Nephron progenitor cell (in vitro differentiated cells): ENCODE measurements at places on chromosomes 2 and 18.
A peak's percentile ranks its signal among the peaks of the same experiment; 100 is the strongest.

DNA sequence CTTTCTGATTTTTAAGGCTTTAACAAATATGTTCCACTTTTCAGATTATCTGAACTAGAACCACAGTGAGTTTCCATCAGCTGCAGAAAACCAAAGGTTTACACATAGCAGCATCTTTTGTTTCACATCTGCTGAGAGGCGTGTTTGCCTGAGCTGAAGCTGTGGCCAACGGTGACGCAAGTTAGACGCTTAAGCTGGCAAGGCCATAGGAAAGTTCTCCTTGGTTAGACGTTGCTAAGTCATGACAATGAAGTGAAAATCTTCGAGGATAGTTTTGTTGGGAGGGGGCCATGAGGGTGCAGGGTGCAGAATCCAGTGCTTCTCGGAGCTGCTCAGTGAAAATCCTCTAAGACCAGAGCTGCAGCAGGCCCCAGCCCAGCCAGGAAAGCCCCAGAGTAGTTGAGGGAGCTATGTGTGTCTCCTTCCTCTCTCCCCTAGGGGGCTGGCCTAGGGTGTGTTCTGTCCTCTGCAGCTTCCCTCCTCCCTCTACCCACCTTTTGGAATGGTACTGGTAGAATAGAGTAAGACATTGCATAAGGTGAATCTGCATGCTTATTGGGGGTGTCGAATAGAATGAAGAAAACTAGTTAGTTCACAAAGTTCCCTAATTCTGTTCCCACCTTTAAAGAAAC, 105.4 kb downstream of the FHOD3 start:
- DNase-seq, result no peak

DNA sequence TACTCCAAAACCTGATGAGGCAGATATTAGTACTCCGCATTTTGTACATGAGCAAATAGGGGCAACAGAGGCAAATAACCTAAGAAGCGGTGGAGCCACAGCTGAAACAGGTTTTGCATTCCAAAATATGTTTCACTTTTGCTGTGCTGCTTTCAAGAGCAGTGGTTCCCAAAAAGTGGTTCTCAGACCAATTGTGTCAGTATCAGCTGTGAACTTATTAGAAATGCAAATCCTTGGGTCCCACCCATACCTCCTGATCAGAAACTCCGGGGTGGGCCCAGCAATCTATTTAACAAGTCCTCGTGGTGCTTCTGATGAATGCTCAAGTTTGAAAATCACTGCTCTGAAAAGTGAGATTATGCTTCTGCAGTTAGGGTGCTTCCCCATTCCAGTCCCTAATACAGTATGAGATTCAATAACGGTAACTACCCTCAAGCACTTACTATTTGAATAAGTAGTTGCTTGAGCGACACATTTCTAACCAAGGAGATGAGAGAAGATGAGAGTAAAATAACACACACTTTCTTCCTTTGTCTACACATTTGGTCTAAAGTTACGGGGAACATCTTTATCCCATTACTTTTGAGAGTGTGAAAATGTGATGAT, 17.8 kb upstream of the TCF4 start:
- no peak for DNase-seq

- DNase-seq, result peak; percentile 42
Observed at GRCh38 chr2:120587279-120587996, 148.2 kb upstream of the GLI2 start.

DNA sequence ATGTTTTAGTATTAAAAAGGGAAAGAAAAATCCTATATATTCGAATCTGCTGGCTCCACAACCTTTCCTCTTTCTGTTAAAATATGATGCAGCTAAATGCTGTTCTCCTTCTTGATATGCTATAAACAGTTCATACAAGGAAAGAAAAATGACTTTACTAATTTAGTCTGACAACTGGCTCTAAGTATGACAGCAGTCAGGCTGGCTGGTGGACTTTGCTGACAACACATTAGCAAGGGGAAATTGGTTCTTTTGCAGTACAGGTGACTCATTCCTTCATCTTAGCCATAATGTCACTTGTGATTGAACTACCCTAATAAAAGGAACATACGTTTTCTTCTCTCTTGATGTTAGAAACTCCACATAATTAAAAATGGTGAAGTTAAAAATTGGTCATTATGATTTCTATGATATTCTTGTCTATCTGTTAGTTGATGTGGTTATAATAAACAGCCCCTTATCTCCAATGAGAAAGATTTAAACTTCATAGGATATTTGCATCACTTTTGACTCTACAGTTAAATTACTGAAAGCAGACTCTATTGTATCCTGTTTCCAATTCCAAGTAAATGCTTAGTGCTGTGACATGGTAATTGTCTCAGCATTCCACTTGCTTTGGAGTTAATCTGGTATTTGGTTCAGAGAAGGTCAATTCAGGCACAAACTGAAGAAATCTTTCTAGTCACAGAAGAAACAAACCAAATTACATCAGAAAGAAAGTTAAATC, 315.3 kb upstream of the GULP1 start:
- DNase-seq, result no peak

DNA sequence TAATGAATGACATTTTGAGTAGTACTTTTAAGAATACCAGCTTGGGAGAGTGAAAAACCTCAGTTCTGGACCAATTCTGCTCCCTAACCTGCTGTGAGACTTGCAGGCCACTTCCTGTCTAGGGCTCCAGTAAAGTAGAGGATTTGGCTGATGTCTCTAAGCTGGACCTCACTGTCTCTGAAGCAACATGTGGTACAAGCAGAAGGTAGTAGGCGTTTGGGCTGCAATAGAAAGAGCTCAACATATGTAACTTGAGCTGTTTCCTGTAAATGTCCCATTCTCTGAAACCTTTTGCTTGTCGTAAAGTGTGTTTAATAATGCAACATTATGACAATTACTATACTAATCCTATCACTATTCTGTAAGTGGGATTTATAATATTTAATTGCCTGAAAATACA, 213.1 kb downstream of the MYO3B start:
- DNase-seq, result no peak

DNA sequence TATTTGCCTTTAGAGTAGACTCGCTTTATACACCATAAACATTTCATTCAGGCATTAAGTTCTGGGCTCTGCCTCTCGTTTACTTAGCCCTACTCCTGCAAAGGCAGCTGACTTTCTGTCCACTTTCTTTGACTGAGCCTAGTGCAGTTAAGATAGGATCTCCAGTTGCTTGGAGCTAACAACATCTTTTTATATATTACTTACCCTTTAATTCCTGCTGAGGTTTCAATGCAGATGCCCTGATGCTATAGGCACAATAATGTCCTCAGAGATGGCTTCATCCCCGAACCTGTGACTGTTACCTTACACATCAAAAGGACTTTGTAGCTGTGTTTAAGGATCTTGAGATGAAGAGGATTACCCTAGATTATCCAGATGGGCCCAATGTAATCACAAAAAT, 505.8 kb upstream of the TNP1 start:
- DNase-seq, result no peak

GRCh38 chr18:58535340-58536201, 93.3 kb downstream of the ALPK2 start:
- no peak for DNase-seq

DNA sequence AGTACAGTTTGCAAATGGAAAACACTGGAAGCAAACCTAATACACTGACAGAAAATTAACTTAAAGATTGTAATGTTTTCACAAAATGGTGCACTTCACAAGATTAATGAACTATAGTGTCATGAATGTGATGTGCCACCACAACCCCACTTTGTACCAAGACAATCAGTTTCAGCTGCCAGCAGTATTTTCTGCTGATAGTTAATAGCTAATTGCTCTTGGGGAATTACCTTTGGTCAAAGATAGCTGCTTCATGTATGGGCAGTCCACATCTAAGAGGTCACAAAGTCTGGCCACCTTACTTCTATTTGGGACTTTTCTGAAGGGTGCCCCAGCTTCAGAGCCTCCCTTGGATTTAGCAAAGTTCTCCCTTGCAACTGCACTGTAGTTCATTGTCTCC, 254.0 kb downstream of the CALCRL start:
- DNase-seq, result no peak

- no peak for DNase-seq
Observed at GRCh38 chr2:98561902-98562695, 46.2 kb downstream of the COA5 start.

- DNase-seq, result no peak
Observed at GRCh38 chr2:127560201-127560930, 24.9 kb downstream of the MYO7B start.

DNA sequence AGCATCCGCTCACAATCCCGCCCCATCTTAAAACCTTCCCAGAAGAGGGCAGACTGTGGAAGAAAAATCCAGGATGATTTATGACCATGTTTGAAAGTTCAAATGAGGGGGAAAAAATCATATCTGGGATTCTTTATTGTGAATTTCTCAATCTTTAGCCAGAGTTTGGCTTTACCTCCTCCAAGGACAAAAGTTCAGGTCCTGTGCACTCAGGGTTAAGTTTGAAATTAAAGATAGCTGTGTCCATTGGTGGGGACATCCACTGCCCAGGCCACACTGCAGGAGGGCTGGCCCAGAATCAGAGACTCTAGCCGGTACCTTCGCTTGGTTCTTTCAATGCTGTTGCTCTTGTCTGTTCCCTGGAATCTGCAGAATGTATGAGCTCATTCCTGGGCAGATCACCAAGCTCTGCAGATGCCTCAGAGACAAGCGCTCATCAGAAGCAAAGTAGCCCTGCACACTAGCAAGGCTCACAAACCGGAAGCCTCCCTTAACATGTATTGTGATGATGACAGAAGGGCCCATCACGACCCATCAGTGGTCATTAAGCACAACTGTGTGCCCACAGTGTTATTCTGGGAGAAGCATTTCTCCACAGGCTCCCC, 375.3 kb upstream of the KLHL29 start:
- no peak for DNase-seq

- no peak for DNase-seq
Observed at GRCh38 chr2:189444322-189444721, 3.0 kb downstream of the WDR75 start.

DNA sequence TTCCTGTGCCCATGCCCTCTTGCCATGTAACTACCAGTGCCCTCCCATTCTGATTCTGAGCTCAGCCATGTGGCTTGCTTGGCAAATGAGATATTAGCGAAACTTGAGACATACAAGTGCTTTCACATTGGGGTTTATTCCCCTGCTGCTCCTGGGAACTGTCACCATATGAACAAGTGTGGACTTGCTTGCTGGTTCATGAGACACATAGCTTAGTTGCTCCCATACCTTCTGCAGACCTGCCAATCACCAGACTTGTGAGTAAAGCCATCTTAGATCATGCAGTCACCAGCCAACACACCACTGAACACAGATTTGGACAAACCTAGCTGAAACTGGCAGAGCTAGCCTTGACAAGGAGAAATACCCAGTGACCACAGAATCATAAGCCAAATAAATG, 155.1 kb downstream of the SS18 start:
- DNase-seq, result no peak

GRCh38 chr2:28702878-28703277, 48.8 kb upstream of the PPP1CB start:
- DNase-seq, result no peak
